Cardiac septum (tissue), 1 donor: ENCODE measurements at places on chromosomes 13 and 19. TPM values are rescaled to one million over a fixed set of nuclear protein-coding genes. Genes with fewer than 3 reads are reported as not detected.
A peak's percentile ranks its signal among the peaks of the same experiment; 100 is the strongest.

DNA sequence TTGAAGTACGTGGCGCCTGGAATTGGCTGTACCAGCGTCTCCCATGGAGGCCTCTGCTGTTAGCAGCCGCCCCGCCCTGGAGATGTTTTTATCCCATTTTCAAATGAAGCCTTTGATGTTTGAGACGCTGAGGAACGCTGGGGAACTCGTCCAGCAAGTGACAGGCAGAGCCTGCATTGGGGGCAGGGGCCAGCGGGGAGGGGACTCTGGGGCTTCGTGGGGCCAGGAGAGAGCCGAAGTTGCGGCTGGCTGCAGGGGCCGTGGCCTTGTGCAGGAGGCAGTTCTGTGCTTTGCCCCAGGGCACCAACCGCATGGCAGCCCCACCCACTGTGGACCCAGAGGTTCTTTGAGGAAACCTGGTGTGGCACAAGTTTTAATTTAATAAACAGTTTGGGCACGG lies 13.5 kb downstream of the SPPL2B start:
- no peak for DNase-seq

RYR1 gene
- 1.3 TPM for total RNA-seq

UCHL3 gene
- 22.9 TPM for total RNA-seq

KCNN4 gene
- 0.43 TPM for total RNA-seq

DNA sequence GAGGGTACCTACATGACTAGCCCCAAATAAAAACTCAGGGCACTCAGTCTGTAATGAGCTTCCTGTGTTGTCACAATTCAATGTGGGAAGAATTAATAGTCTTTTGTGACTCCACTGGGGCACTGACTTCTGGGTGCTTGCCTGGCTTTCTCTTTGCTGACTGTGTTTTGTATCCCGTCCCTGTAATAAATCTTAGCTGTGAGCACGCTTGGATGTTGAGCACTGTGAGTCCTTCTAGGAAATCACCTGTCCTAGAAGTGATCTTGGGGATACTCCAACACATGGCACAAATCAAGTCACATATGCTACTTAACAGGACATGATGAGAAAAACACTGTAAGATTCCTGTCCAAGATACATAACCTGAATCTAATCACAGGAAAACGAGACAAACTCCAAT lies 83.0 kb downstream of the USP12 start:
- no peak for DNase-seq

SERTM1 gene
- not detected for total RNA-seq

GRCh38 chr13:20803180-20803965 lies 29.6 kb upstream of the EEF1AKMT1 start:
- DNase-seq, result no peak

ONECUT3 gene
- not detected for total RNA-seq

DNA sequence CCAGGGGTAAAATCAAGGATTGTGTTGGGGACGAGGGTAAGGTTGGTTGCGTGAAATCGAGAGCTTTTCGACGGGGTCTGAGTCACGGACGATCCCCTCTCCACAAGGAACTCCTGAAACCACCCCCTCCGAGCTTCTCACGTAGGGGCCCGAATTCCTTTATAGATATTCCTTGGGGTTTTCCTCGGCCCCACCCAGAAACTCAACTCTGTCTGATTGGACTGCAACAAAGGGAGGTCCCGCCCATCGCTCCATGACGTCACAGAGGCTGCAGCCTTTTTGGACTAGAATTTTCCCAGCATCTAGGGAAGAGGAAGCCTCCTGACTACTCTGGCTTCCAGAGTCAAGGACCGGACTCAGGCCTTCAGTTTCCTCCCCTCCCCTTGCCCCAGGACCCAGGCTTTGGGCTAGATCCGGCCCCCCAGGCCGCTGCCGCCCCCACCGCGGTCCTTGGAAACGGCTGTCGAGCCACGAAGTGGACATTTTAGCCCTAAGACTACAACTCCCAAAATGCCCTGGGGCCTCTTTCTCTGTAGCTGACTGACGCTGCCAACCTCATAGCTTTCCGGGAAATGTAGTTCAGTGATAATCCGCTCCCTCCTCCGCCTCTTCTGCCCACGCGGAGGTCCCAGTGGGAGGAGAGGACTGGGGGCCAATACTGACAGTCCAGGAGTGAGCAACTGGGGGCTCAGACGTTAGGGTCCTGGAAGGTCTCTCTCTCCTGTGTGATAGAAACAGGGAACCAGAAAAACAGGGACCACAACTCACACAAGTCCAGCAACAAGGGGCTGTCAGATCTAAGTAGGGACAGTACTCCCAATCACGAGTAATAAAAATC lies at the start of gene IZUMO1:
TSS of gene IZUMO1 (minus strand) at position 172 of the 838 bp plus-strand sequence. CDS start 1,050 bp downstream, outside the sequence.
- peak; percentile 85 for DNase-seq

DNA sequence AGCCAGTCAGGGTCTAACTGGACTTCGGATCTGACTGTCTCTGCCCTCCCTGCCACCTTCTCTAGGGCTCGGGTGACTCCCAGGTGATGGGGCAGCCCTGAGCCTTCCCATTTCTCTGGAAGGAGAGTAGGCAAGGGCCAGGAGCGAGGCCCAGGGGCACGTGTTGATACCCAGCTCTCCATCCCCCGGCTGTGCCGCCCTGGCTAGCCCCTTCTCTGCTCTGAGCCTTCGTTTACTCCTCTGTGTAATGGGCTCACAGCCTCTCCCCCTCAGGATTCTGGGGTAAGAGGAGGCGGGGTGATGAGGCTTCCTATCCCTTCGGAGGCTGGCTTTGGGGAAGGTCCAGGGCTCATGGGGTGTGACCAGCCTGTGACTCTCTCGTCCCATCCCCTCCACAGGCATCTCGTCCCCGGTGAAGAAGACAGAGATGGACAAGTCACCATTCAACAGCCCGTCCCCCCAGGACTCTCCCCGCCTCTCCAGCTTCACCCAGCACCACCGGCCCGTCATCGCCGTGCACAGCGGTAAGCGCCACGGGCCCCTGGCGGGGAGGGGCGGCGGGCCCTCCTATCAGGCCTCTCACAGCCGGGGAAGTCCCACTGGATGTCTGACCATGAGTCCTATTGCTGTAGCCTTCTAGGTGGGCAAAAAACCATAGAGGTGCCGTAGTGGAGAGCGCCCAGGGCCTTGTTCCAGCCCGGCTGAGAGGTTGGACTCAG lies 31.6 kb downstream of the SMIM24 start:
- no peak for DNase-seq

DNA sequence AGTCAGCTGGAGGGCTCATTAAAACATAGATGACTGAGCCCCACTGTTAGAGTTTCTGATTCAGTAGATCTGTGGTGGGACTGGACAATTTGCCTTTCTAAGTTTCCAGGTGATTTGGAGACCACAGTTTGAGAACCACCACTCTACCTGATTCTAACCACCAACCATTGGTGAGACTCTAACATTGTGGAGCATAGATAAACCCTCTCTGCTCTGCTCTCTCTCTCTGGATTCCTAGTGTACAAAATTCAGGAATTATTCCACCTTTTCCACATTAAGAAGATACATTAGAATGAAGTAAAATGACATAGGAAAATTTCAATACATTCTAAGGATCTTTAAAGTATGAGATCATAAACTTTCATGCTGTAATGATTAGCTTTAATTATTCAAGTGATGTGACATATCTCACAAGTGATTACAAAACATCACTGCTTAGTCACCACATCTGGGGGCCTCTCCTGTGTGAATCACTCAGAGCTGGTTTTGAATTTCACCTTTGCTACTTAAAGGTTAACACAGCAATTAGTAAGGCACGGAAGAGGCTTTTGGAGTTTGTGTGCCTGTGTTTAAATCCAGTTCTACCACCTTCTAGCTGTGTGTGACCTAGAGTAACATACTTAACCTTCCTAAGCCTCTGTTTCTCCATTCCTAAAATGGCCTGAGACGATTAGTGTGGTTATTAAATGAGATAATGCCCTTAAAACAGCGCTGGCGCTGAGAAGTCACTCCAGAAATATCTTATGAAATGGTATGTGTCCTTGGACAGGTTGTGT lies 78.5 kb upstream of the NBEA start:
- DNase-seq, result no peak

DNA sequence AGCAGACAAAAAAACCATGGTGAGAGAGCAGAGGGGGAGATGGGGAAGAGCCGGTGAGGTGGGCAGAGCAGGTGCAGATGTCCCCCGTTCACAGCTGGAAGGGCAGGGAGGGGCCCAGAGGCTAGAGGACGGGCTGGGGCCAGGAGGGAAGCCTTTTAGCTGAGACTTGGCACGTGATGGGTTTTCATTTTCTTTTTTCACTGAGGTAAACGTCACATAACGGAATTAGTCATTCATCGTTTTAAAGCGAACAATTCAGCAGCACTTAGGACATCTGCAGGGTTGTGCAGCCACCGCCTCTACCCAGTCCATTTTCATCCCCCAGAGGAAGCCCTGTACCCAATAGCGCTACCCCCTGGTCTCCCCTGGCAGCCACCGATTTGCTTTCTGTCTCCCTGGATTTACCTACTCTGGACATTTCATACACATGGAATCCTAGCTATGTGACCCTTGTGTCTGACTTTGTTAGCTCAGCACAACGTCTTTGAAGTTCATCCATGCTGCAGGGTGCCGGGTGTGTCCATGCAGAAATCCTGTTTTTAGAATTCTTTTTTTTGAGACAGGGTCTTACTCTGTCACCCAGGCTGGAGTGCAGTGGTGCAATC lies 16.0 kb upstream of the EMC10 start:
- DNase-seq, result no peak

- DNase-seq, result no peak
Observed at GRCh38 chr13:61500176-61500575, 84.5 kb upstream of the PCDH20 start.

- DNase-seq, result no peak
Observed at GRCh38 chr13:33108620-33109019, 92.4 kb downstream of the KL start.

- no peak for DNase-seq
Observed at GRCh38 chr19:13215572-13216380, 65.6 kb downstream of the IER2 start.

DNA sequence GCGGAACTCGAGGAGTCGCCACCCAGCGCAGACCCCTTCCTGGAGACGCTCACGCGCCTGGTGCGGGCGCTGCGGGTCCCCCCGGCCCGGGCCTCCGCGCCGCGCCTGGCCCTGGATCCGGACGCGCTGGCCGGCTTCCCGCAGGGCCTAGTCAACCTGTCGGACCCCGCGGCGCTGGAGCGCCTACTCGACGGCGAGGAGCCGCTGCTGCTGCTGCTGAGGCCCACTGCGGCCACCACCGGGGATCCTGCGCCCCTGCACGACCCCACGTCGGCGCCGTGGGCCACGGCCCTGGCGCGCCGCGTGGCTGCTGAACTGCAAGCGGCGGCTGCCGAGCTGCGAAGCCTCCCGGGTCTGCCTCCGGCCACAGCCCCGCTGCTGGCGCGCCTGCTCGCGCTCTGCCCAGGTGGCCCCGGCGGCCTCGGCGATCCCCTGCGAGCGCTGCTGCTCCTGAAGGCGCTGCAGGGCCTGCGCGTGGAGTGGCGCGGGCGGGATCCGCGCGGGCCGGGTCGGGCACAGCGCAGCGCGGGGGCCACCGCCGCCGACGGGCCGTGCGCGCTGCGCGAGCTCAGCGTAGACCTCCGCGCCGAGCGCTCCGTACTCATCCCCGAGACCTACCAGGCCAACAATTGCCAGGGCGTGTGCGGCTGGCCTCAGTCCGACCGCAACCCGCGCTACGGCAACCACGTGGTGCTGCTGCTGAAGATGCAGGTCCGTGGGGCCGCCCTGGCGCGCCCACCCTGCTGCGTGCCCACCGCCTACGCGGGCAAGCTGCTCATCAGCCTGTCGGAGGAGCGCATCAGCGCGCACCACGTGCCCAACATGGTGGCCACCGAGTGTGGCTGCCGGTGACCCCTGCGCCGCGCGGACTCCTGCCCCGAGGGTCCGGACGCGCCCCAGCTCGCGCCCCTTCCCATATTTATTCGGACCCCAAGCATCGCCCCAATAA lies 2.3 kb downstream of the AMH start:
- DNase-seq, result no peak

- no peak for DNase-seq
Observed at GRCh38 chr19:42017040-42017439, 23.0 kb upstream of the ATP1A3 start.

GRCh38 chr13:20446405-20446804 lies 79.3 kb downstream of the CRYL1 start:
- DNase-seq, result no peak

KLK3 gene
- total RNA-seq, result not detected

DNA sequence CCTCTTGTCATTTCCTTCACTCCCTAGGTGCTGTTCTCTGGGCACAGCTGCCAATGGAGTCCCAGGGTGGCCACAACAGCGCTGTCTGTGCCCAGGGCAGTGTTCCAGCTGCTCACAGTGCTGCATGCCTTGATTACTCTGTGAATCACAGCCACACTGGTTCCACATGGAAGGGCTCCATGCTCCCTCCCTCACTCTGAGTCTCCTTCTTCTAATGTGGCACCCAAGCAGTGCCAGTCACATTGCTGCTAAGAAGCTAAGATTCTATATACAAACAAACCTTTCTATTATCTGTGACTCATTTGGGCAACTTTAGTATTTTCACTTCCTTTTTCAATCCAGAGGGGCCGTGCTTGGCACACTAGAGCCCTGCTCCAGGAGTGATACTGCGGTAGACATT lies 248.7 kb downstream of the TDRD3 start:
- DNase-seq, result no peak

- DNase-seq, result peak; percentile 84
Observed at GRCh38 chr19:17703824-17704463, 15.3 kb upstream of the MAP1S start.

DNA sequence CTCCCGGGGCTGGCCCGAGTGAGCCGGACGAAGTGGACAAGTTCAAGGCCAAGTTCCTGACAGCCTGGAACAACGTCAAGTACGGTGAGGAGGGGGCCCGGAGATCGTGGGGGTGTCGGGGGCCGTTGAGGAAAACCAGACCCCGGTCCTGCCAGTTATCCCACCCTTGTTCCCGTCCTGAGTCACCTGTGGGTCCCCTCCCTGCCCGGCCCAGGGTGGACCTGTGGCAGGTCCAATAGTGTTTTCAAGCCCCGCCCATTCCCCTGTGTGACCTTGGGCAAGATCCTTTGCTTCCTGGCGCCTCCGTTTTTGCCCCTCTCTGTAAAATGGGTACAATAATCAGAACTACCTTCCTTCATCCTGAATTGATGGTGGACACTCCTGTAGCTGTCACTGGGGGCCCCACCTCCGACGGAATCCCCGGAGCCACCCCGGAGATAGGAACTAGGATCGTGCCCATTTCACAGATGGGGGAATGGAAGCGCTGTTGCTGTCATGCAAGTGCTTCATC lies 593 bp downstream of the ATG4D start:
- no peak for DNase-seq

GRCh38 chr19:934865-935479 lies 9.1 kb downstream of the ARID3A start:
- DNase-seq, result peak; percentile 92

DNA sequence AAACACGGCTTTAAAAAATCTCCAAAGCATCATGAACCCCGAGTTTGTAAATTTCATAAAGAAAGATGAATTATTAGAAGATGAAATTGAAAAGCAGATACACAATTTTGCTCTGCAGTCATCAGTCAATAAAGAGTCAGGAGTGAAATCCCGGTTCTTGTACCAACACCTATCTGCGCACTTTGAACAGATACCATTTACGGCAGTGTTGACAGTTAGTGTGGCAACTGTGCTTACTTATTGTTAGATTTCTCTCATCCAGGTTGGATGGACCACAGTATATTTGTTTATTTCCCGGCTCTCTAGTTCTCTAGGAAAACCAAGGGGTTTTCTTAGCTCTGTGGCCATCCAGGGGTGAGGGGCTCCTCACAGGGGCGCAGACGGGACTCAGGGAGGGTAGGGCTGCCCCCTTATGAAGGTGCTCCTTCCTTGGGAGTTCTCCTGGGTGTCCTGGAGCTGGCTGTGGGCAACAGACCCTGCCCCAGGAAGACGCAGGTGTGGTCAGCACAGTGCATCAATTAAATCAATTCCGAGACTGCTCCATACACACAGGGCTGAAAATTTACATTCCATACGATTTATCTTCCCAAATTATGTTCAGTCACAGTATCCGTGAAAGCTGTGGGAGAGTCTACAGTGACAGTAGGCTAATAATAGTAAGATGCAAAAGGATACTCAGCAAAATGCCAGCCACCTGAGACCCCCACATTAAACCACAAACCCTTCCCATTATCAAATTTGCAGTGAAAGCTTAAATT lies 107.0 kb upstream of the C1QTNF9B start:
- DNase-seq, result no peak
